ENCODE measurements at places on chromosomes 3 and 15.
A peak's percentile ranks its signal among the peaks of the same experiment; 100 is the strongest.

GRCh38 chr15:29039466-29040369 is 153.9 kb downstream of the APBA2 start:
- no peak for DNase-seq

DNA sequence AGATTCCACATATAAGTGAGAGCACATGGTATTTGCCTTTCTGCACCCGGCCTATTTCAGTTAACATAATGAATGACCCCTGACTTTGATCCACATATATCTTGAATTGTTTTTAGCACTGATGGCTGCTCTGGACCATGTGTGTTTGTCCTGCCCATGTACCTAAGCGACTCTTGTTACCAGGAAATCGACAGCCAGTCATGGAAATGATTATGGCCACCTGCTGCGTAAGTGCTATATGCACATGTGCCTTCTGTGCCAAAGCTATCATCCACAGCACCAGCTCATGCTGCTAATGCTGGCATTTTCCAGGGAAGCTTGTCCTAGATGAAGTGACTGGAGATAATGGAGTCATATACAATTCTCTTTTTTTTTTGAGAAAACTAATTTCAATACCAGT is 103.7 kb downstream of the PEX5L start:
- peak; percentile 63 for DNase-seq

DNA sequence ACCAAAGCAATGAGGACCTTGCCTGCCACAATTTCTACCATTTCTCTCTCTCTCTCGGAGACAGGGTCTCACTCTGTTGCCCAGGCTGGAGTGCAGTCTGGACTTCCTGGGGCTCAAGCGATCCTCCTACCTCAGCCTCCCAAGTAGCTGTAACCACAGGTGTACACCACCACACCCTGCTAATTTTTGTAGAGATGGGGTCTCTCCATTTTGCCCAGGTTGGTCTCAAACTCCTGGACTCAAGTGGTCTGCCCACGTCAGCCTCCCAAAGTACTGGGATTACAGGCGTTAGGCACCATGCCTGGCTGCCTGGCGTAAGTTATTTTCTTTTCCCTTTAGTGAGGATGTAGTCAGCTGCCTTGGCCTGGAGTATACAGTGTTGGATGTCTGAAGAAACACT is 37.7 kb upstream of the INO80 start:
- no peak for DNase-seq

DNA sequence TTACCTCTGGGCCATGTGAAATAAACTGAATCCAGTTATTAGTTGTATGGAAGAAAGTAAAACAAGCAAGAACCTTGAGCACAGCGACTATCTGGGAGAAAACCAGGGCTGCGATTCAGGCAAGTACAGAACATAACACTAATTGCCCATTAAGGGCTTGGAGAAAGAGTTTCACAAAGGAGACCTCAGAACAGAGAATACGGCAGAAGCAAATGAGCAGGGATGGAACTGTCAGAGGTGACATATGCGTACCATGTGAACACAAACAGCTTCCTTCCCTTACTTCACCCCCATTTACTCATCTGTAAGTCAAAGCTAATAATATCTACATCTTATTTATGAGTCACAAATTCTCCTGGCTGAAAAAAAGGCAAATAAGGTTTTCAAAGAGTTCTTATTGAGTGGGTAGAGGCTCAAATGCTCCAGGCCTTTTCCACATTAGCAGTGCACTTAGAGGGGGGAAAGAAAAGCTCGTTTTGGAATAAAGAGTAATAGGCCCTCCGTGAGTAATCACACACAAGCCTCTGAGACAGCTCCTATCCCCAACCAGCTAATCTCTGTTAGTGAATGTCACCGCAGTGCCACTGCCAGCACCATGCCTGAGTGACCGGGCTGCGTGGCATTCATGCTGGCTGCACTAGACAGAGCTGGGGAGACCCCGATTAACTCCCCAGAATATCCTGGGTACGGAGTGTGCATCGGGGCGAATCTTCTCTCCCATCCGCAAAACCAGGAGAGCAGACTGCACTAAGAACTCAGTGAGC is 2.6 kb downstream of the PCSK6 start:
- peak; percentile 19 for DNase-seq

DNA sequence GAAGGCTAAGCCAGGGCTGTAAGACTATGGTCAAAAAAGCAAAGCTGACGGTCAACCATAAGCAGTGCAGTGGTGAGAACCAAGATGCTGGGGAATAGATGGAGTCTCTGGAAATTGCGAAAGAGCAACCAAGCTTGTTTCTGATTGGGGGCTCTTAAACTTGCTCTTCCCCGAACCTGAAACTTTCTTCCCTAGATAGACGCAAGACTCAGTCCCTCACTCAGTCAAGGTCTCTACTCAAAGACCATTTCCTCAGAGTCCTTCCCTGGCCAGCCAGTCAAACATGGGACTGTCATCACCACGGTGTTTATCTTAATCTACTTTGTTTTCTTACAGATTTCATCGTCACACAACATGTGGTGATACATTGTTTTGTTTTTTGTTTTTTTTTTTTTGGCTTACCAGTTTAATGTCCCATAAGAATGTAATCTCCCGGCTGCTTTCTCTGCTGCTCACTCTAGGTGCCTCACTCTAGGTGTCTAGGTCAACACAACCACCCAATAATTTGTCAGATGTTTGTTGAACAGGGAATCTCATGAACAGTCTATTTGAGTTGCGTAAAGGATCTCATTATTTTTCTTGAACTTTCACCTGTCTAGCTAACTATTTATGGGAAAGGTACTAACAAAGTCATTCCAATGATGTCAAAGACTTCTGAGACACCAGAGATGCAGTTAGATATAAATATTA is 495.4 kb downstream of the FOXP1 start:
- no peak for DNase-seq

DNA sequence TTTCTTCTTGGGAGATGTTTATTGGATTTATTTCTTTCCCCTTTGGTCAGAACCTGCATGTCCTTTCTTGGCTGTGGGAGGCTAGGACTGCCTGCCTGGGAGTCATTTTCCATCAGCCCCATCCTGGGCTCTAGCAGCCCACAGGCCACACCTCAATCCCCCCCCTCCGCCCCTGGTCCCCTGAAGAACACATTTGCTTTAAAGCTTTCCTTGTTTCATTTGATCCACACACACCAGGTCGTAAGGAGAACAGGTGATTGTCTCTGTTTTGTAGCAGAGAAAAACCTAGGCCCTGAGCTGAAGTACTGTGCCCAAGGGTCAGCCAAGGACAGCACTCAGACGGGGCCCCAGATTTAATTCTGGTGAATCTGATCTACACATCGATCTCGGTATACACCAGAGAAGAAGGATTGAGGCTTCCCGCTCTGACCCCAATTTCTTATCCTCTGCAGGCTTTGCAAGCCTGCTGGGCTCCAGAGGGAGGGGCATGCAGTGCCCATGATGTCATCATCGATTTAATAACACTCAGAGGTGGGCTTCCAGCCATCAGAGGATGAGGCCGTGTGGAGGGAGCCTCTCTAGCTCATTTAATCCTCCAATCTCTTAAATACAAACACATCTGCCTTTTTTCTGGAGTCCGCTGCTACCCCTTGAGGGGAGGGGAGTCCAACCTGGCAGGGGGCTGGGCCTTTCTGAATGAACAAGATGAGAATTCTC is 1.7 kb upstream of the CLN6 start:
- DNase-seq, result peak; percentile 99

GRCh38 chr3:192831801-192832347 is 85.8 kb downstream of the MB21D2 start:
- DNase-seq, result no peak

GRCh38 chr15:38894243-38894948 is 329.8 kb upstream of the RASGRP1 start:
- DNase-seq, result no peak

GRCh38 chr15:77712438-77712837 is 79.7 kb upstream of the LINGO1 start:
- DNase-seq, result no peak

GRCh38 chr3:29453284-29454001 is 172.6 kb downstream of the RBMS3 start:
- DNase-seq, result no peak

- DNase-seq, result no peak
Observed at GRCh38 chr3:195763843-195764825, 43.4 kb downstream of the MUC20 start.

GRCh38 chr3:5160940-5161858 is 26.3 kb upstream of the EDEM1 start:
- no peak for DNase-seq

- DNase-seq, result peak; percentile 66
Observed at GRCh38 chr3:107574650-107575049, 51.9 kb downstream of the BBX start.

- no peak for DNase-seq
Observed at GRCh38 chr15:69072906-69073305, 58.4 kb downstream of the NOX5 start.

DNA sequence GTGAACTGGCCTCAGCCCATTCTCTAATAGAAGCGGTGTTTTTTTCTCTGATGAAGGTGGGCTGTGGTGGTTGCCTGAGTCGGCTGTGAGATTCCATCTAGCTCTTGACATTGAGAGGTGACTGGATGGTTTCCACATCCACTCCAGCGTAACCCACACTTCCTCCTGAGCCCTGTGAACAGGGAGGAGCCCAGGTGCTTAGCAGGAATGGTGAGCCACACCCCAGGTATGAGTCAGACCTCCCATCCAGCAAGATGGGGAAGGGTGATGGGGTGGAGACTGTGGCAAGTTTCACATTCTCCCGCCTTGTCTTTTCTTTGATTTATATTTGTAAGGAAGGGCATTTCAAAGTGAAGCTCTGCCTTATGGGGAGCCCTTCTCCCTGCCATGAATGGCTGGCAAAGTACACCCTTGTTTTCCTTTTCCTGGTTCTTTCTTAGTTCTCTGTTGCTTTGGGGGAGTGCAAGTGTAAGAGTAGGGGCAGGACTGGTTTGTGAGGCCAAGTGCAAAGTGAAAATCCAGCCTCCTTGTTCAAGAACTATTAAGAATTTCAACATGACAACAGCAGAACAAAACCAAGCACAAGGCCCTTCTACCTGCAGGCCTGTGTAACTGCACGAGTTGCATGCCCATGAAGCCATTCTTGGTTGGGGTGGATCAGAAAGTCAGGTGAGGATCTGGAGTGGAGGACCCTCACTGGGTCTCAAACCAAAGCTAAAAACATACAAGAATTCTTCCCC is 4.6 kb upstream of the TPRG1 start:
- no peak for DNase-seq

GRCh38 chr3:197554562-197555280 is 1.0 kb downstream of the BDH1 start:
- DNase-seq, result peak; percentile 100

DNA sequence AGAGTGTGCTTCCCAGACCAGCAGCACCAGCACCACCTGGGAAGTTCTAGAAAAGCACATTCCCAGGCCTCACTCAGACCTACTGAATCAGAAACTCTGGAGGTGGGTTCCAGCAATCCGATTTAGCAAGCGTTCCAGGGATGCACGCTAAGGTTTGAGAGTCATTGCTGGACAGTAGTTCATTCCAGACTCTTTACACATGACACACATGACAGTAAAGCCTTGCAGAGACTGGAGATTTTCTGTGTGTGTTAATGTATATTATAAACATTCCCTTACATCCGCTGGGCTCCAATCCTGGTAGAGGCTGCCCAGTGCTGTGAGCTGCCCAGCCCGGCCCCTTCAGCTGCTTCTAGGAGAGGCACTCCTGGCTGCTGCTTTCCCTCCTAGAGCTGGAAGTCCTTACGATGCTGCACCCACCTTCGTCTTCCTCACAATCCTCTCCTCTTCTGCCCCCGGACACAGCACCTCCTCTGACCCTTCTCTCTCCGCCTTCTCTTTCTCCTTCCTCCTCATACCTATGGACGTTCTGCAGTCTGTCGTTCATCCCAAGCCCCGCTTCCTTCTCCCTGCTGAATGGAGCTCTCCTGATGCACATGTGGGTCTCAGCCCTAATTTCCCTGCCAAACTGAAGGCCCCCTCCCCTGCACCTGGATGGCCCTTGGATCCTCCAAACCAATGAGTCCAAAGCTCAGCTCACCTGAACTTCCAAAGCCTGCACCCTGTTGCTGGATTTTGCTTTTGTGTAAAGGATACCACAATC is 44.4 kb downstream of the ITGA11 start:
- no peak for DNase-seq

GRCh38 chr15:35455201-35455600 is 90.8 kb downstream of the DPH6 start:
- DNase-seq, result peak; percentile 3

GRCh38 chr15:63999177-63999576 is 47.1 kb downstream of the DAPK2 start:
- DNase-seq, result no peak

GRCh38 chr15:30997270-30997669 is 5.8 kb upstream of the MTMR10 start:
- peak; percentile 22 for DNase-seq

DNA sequence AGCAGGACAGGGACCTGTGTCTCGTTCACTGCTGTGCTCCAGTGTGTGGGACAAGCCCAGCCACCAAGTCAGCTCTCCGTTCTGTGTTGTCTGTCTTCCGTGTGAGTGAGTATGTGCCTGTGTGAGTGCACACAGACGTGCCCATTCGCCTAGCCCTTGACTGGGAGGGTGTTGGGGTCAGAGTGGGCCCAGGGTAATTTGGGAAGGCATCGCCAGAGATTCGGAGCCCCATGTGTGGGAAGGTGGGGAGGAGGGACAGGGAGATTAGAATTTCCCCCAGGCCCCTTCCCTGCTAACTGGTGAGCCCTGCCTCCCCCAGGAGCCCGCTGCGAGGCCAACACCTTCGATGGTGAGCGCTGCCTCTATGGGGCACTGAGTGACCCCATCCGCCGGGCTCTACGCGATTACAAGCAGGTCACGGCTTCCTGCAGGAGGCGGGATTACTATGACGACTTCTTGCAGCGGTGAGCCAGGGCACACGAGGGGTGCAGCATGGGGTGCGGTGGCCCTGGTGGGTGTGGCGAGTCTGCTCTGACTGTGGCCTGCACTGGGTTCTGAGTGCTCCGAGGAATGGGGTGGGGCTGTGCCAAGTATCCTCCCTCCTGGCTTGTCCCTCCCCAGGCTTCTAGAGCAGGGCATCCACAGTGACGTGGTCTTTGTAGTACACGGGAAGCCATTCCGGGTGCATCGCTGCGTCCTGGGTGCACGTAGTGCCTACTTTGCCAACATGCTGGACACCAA is 3.1 kb downstream of the ABTB1 start:
- no peak for DNase-seq

GRCh38 chr3:127276396-127276795 is 11.4 kb downstream of the PRR20G start:
- DNase-seq, result no peak

GRCh38 chr3:113721636-113722035 is 24.4 kb downstream of the NAA50 start:
- no peak for DNase-seq

DNA sequence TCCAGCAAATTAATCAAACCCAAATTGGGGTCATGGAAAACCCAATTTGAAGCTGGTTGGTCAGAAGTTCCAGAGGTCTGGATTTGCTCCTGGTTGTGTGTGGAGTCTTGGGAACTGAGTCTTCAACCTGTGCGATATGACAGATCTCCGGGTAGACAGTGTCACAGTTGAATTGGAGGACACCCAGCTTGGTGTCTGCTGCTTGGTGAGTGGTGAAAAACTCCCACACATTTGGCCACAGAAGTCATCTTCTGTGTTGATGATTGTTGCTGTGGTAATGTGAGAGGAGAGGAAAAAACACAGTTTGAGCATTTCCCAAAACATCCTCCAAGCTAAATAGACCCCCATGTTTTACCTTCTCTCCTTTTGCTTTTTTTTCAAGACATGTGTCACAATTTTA is 218.1 kb downstream of the TP63 start:
- no peak for DNase-seq

- no peak for DNase-seq
Observed at GRCh38 chr3:53158765-53159155, 2.2 kb upstream of the PRKCD start.
